ENCODE measurements at places on chromosomes 2 and 18.

- DNase-seq: no peak
Measured at GRCh38 chr2:238841542-238842164, 6.2 kb upstream of the TWIST2 start.

DNA sequence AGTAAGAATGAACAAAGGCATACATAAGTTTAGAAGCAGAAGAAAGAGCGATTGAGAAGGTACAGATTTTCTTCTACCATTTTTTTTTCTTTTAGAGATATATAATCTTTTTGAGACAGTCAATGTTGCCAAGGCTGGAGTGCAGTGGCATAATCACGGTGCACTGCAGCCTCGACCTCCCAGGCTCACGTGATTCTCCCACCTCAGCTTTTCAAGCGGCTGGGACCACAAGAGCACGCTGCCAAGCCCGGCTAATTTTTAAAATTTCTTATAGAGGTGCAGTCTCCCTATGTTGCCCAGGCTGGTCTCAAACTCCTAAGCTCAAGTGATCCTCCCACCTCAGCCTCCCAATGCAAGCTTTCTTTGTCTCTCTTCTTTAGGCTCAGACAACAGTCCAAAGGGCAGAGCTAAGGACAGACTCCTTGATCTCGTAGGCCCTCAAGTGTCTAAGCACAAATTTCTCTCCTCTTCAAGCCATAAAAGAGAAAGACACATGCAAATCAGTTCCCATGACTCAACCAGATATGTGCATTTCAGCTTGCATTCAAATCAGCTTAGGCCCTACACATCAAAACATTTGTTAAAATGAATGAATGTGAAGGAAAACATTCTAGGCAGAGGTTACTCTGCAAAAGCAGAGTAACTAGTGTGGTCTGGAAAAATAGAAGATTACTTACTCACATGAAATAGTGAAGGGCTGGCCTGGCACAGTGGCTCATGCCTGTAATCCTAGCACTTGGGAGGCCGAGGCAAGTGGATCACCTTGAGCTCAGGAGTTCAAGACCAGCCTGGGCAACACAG, 18.0 kb downstream of the ITSN2 start:
- DNase-seq: peak; percentile 26

DNA sequence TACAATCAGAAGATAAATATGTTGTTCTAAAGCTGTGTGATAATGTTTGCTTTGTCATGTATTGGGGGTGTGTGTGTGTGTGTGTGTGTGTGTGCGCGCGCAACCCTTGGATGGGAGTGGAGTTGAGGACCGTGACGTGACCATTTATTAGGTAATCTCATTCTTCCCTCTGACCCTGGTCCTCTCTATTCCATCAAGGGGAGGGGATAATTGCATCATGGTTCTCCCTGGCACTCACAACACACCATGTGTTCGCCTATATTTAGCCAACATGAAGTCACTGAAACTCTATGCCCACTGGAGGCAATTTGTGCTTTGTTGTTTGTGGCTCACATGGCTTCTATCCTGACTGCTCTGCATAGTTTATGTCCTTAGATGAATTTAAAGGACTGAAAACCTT, 79.8 kb upstream of the LRPPRC start:
- DNase-seq: no peak

DNA sequence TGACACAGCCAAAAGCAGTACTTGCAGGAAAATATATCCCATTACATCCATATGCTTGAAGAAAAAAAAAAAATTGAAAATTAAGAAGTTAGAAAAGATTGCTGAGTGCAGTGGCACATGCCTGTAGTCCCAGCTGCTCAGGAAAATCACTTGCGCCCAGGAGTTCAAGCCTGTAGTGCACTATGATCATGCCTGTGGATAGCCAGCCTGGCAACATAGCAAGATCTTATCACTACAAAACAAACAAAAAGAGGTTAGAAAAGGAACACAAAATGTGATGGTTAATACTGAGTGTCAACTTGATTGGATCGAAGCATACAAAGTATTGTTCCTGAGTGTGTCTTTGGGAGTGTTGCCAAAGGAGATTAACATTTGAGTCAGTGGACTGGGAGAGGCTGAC, 361.9 kb downstream of the NYAP2 start:
- no peak for DNase-seq

DNA sequence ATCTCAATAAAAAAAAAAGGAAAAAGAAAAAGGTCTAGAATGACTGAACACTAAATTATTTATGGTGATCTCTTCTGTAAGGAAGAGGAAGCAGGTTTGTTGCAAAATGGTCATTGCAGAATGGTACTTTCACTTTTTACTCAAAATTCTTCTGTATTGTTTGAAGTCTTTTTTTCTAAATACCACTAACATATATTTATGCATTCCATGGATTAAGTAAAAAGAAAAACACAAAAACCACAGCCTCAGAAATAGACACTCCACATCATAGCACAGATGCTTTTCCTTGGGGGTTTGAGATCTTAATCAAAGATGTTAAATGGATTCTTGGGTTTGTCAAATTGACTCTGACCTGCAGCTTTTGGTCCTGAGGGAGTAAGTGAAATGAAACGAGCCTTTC, 47.4 kb downstream of the RHOB start:
- no peak for DNase-seq

GRCh38 chr2:230665263-230665691, 47.4 kb upstream of the CAB39 start:
- no peak for DNase-seq

DNA sequence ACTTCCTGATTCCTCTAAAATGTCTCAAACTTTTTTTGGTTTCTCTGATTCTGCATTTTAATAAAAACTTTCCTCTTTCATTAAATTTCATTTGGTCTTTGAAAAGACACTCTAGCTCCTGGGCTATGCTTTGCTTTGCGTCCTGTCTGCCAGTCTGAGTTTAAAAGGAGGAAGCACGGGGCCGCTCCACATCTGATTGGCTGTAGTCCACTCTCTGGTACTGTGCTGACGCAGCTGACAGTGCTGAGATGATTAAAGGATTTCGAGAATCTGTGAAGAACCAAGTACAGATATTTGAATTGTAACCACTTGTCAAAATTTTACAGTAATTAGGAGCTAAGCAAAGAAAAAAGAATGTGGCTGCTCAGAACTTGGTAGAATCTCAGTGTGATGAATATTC, 199.6 kb upstream of the HNMT start:
- DNase-seq: no peak

- no peak for DNase-seq
Measured at GRCh38 chr18:5707586-5707985, 163.8 kb upstream of the EPB41L3 start.

- peak; percentile 74 for DNase-seq
Measured at GRCh38 chr2:226835796-226836547, at the start of gene RHBDD1. RHBDD1 (plus strand) TSS chr2:226836054; CDS start chr2:226864694, 28,640 bp downstream.

GRCh38 chr18:56517761-56518160, 120.6 kb downstream of the TXNL1 start:
- DNase-seq: no peak
